ENCODE measurements at places on chromosomes 2 and 18. TPM values are rescaled to one million over a fixed set of nuclear protein-coding genes. Genes with fewer than 3 reads are reported as not detected.

DNA sequence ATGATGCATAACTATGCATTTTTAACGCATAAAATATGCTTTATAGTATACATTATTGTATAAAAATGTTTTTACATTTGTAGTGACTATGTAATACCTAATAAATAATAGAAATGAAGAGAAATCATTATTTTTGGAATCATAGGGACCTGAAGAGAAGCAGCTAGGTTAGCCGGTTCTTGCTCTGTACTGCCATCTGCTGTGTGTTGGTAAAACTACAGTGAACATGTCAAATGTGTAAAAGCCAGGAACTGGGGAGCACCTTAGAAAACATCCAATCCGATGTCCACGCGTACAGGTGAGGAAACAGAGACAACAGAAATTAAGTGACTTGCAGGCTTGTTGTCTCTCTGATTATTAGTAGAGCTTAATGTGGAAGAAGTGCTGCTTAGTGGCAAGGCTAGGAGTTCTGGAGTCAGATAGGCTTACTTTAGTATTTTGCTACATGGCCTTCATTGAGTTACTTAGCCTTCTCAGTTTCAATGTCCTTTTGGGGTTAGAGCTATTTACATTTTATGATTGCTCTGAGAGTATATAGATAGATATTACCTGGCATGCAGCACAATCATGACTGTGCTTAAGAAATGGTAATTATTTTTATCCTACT, 386.5 kb downstream of the DLGAP1 start:
- DNase-seq: no peak

DNA sequence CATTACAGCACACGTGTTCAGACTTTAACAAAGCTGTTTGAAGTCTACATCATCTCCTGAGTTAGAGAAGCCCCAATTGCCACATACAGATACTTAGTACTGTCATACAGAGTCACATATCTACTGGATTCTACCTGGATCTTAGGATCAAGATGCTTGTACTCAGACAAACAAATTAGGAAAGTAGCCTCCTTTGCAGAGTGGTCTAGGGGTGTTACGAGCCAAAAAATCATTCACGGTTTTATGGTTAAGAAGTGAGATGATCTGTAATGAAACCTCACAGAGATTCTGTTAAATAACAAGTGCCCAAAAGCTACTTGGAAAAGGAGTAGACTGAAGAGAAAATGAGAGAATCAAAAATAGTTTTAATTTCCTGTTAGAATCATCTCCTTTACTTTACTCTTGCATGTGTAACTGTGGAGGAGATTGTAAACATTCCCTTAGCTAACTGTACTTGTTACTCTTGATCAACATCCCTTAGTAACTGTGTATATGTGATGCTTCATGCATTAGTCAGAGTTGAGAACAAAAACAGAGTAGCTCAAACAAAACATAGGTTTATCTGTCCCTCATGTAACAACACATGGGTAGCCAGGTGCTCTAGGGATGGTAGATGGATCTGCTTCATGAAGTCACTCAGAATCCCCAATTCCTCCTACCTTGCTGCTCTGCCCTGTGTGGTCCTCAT, 16.4 kb upstream of the IL1RL1 start:
- DNase-seq: no peak

- DNase-seq: no peak
Observed at GRCh38 chr2:170214309-170214948, 36.5 kb downstream of the MYO3B start.

DNA sequence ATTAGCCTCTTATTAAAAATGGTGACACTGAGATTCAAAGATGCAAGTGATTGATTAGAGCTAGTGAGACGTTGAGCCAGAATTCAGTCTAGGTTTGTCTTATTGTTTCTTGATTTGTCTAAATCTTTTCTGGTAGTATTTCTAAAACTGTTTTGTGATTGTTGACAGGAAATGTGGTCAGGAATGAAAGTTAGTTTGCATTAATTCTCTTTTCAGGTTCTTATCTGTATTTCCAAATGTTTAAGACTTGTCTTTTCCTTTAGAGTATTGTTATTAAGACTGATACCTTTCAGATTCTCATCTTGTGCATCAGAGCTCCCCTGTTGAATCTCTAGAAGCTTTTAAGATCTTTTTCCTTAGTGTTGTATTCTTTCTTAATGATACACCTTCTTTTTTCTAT, 89.3 kb downstream of the MBD5 start:
- DNase-seq: no peak

The ANKRD30B gene
- not detected for total RNA-seq

GRCh38 chr2:42566837-42567321, 1.6 kb upstream of the MTA3 start:
- no peak for DNase-seq

DNA sequence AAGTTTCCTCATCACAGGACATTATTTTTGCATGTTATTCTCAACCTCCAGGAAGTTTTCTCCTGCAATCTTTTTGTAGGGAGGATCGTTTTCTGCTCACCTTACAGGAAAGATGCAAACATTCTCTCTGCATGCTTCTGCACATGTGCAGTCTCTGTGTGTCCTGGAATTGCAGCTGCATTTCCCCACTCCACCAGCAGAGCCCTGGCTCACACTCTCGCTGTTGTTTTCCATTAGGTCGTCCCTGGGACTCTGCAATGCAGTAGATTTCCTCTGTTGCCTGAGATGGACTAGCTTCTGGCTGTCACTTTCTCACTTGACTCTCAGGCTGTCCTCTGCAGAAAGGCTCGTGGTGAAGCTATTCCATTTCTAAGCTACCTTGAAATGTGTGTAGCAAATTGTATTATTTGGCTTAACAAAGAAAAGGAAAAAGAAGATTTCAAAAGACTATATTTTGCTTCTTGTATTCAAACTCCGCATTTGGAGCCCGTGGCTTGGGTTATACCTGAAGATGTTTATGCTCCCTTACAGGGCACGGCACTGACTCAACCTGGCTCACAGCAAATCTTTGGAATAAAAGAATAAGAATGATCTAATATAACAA, 346.7 kb downstream of the RAD51AP2 start:
- DNase-seq: no peak

DNA sequence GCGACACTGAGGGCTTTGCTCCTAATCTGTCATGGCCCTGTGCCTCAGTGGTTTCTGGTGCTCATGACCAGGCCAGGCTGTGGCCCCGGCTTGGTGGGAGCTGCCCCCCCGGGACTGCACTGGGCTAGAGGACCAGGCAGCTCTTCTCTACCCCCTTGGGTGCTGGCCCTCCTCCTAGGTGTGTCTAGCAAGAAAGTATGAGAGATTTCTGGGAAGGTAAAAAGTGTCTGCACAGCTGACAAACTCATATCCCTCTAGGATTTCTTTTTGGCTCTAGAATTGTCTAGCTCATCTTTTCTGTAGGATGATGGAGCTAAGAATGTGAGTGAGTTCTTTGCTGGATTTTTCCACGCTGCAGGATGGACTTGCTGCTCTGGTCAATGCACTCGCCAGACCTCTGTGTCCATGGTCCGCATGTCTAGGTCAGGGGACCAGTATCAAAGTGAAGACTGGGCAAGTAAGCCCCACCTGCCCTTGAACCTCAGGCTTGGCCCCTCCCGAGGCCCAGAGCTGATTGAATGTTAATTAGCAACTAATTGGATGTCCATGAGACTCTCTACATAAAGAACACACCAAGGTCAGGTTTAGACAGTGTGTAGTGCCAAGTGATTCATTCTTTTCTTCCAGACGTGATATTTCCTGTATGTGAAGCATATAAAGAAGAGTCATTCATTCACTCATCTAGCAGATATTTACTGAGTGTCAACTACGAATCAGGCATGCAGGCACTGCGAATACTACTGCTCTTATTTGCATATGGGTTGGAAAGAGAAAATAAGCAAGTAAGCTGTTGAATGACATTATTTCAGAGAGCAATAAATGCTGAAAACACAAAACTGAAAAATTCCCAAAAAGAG, 15.6 kb upstream of the PSD4 start:
- no peak for DNase-seq

- DNase-seq: no peak
Observed at GRCh38 chr18:28134774-28135173, 42.2 kb downstream of the CDH2 start.

The GALM gene
- total RNA-seq: 17.7 TPM

The MYO3B gene
- not detected for total RNA-seq

The RNF152 gene
- total RNA-seq: 13.4 TPM

The PLEK gene
- total RNA-seq: 42.1 TPM

All from lower lobe of right lung (tissue), 2 donors.